ENCODE measurements at places on chromosomes 2 and 18.

GRCh38 chr18:37393945-37394609 lies 171.5 kb downstream of the CELF4 start:
- DNase-seq = no peak

- DNase-seq = no peak
Observed at GRCh38 chr2:233807966-233808935, 30.1 kb downstream of the MROH2A start.

DNA sequence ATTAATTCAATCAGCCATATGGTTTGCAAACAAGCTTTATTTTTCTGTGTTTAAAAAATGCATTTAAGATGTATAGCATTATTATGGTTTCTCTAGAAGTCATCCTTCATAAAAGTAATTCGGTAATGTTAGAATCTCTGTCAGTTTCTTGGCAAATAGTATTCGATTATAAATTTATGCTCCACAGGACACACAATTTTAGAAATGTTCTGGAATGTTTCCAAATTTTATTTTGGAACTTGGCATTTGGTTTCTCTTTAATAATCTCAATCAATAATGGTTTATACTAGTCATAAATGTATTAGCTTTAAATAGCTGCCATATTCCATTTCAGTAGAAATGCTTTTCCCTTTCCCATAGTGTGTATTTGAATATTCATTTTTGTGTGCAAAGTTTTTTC lies 156.4 kb downstream of the PLCL1 start:
- no peak for DNase-seq

GRCh38 chr18:76456018-76456750 lies 38.9 kb downstream of the ZNF516 start:
- no peak for DNase-seq

GRCh38 chr2:25814681-25815080 lies 63.6 kb downstream of the ASXL2 start:
- DNase-seq = no peak

GRCh38 chr2:239344857-239345216 lies 56.0 kb downstream of the HDAC4 start:
- DNase-seq = no peak

GRCh38 chr2:16335947-16336346 lies 329.7 kb downstream of the CYRIA start:
- DNase-seq = no peak
